ENCODE measurements at places on chromosomes 13 and 19. TPM values are rescaled to one million over a fixed set of nuclear protein-coding genes. Genes with fewer than 3 reads are reported as not detected.

- no peak for DNase-seq
Observed at GRCh38 chr19:6811906-6812305, 39.4 kb downstream of the VAV1 start.

TEX29 gene
- not detected for total RNA-seq

KLHL1 gene
- not detected for total RNA-seq

DNA sequence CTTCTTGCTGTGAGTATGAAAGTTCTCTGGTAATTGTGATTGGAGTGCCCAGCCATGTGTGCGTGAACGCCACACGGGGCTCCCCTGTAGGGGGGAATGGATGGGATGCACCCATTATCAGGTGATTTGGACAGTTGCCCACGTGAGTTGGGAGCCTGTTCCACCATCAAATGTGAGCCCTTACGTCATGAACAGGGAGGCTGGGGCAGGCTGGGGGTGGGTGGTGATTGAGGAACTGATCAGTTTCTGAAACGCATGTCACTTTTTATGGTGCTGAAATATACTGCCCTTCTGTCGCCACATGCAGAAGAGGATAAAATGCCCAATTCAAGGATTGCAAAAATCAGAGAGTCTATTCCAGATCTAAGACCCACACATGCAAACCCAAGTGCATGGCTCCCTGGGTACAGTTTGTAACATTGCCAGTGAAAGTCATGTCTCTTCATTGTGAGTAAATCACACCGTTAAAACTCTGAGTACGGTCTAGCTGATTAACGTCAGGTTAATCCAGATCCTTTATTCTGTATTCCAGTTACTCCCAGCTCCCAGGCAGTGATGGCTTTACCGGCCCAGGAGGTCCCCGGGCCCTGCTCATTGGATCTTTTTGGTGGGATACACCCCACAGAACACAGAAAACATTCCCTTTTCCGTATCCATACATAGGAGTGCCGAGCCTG is 90.2 kb downstream of the RAB20 start:
- DNase-seq, result no peak

- DNase-seq, result no peak
Observed at GRCh38 chr19:34381399-34382251, 16.6 kb downstream of the GPI start.

CLIP3 gene
- 82.5 TPM for total RNA-seq

GRCh38 chr19:4639531-4640246 is 373 bp downstream of the TNFAIP8L1 start:
- DNase-seq, result peak; percentile 54

DNA sequence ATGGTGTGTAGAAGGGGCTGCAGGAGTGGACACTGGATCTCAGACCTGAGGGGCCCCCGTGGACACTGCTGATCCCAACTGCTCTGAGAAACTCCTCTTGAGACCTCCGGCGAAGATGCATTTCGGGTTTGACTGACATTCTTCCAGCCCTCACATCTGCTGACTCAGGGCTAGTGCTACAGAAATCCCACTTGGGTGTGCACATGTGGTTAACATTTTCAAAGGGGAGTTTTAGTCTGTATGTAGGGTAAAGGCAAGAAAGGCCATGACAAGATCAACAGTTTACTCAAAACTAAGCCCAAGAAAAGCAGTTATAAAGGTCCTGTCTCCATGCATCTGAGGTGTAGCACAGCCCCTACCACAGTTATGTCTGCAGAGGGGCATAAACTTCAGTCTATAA is 31.2 kb downstream of the DLEU7 start:
- no peak for DNase-seq

PRR20A gene
- total RNA-seq, result not detected

- no peak for DNase-seq
Observed at GRCh38 chr13:40146611-40147117, 491.2 kb downstream of the COG6 start.

GRCh38 chr13:81184556-81185265 is 843.8 kb upstream of the SPRY2 start:
- DNase-seq, result no peak

CNFN gene
- total RNA-seq, result not detected

- no peak for DNase-seq
Observed at GRCh38 chr13:56563663-56564062, 577.1 kb upstream of the PRR20A start.

CEACAM4 gene
- not detected for total RNA-seq

SHD gene
- 0.24 TPM for total RNA-seq

PRKCG gene
- total RNA-seq, result not detected
